Activated T-helper 1 cell treated with anti-CD3 and anti-CD28 coated beads, Interleukin-2, amount 50 U/mL, for 16 hours (primary cell): ENCODE measurements at places on chromosomes 5 and 9.

DNA sequence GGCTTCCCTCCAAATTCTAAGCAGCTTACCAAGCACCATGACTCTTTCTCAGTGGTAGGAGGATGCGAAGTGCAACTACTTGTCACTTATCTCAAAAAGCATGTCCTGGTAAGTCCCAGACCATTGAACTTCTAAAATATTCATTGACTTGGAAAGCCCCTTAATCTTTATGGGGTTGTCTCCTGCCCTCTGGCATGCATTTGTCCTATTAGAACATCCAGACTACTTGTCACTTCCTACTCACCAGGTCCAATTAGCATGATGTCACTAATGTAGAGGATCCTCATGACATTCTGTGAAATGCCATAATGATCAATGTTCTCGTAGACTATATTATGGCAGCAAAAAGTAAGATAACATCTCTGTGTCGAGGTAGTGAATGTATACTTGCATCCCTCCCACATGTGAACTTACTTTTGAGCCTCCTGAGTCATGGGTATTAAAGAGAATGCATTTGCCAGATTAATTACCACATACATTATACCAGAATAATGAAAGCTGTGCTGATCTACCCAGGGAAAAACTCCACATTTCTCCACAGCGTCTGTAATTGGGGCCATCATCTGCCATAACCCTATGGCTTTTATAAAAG lies 63.5 kb upstream of the RAD23B start:
- DNase-seq = no peak

DNA sequence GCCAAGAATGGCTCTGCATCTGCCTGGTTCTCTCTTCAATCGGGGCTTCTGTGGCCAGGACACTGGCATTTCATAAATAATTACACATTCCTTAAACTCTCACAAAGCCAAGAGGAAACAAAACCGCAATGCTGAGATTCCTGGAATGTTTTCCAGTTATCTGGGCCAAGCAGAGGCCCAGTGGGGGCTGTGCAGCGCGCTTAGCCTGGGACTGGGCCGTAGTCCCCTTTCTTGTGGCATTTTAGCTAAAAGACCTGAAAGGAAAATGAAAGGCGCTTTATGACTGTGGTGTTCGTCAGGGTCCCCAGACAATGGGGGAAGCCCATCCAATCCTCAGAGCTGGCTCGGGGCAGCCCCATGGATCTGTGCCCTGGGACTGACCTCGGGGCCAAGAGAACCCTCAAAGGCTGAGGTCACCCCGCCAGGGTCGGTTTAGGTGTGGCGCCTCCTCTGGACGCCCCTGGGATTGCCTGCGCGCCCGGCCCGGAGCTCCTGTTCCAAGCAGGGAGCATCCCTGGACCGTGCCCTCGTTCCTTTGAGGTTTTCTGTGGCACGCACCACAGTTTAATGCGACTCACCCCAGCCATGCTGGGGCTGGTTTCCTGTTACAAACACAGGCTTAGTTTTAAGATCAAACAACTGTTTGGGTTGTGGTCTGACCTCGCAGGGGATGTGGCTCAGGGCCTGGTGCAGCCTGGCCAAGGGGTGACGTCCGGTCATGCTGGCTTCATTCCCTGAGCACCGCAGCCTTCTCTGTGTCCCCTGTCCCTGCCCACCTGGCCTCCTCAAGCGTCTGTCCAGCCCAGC lies 51.5 kb upstream of the NKD2 start:
- no peak for DNase-seq

- no peak for DNase-seq
These were observed 2.7 kb downstream of the TERT start for GRCh38 chr5:1292139-1292538.

GRCh38 chr5:56059854-56060253 lies 65.1 kb upstream of the IL6ST start:
- no peak for DNase-seq

DNA sequence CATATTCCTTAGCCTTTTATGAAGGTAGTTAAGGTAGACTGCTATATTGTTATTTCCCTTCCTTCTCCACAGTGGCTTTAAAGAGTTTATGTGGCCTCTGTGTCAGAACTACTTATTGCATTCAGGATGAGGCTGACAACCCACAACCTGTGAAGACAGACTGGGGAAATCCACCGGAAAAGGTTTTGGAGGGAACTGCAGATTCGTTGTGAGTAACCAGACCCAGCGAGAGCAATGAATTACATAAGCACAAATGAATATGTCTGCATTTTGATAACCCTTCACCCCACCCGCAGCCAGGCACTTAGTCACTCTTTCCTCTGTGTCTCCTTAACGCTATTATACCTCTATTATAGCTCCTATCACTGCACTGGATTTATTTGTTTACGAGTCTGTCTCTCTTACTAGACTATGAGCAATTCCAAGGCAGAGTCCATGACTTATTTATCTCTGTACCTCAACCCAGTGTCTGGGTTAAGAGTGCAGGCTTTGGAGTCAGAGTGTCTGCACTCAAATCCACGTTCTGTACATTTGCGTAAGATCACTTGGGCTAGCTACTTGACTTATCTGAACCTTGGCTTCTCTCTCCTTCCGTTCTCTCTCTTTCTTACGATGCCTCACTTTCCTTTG lies 19.2 kb downstream of the KCTD16 start:
- peak; percentile 67 for DNase-seq

- DNase-seq = no peak
These were observed 436.7 kb downstream of the ZSWIM6 start for GRCh38 chr5:61768692-61769281.

- no peak for DNase-seq
These were observed 65.2 kb downstream of the ZSWIM6 start for GRCh38 chr5:61397238-61397637.

DNA sequence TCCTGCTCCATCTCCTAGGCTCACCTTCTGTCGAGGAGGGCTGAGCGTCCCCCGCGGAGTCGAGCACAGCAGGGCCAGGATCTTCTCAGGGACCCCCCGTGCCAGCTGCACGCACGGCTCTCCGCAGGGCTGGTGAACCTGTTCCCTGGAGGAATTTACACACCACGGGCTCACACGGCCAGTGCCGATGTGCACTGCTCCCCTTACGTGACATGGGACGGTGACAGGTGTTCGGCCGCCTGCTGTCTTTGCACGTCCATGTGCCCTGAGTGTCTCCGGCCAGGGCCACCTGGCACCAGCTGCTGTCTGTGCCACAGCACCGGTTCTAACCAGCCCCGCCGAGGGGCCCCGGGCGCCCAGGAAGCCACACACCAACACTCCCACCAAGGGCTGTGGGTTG lies 8.7 kb upstream of the AGPAT2 start:
- DNase-seq = no peak

DNA sequence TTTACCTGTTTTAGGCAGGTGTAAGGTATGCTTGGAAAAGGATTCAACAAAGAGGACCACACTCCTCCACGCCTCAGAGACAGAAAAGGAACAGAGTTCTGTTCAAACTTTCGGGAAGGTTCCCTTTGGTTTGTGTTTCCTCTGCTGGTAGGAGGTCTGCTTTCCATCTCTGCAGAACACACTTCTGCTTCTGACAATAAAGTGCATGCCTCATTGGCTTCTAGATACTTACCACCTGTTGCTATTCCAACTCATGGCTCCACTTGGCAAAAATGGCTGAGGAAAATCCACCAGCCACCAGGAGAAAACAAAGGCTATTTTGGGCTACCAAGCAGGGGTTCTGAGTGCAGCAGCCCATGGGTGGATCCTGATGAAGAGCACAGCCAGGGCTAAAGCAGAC lies 112.7 kb downstream of the NRG2 start:
- DNase-seq = no peak

- DNase-seq = no peak
These were observed 490.2 kb upstream of the RORB start for GRCh38 chr9:74006935-74007334.

- DNase-seq = no peak
These were observed 2118.8 kb upstream of the WWC1 start for GRCh38 chr5:166172597-166172996.

DNA sequence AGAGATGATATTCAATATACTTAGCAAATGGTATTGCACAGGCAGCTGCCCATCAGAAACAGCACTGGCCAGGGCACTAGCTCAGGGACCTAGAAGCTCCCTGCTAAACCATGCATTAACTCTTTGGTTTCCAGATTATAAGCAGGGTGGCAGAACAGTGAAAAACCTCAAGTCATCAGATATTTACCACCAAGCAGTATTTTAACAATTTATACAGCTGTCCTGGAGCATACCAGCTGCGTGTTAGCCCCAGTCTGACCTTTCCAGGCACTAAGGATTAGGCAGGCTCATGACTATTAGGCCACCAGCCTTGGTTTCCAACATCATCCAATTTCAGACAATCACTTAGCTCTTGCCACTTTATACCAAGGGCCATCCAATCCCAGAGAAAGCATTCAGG lies 326.5 kb downstream of the CAAP1 start:
- no peak for DNase-seq
